ENCODE measurements at places on chromosomes 6 and 20. TPM values are rescaled to one million over a fixed set of nuclear protein-coding genes. Genes with fewer than 3 reads are reported as not detected.

Gene IL17F
- total RNA-seq: not detected

Gene NR2E1
- total RNA-seq: not detected

Gene SLC22A16
- 0.15 TPM for total RNA-seq

Gene LINC00237
- not detected for total RNA-seq

Gene SMPDL3A
- 18.0 TPM for total RNA-seq

Gene LCA5
- total RNA-seq: 4.8 TPM

Gene KHDC1
- total RNA-seq: 8.1 TPM

Gene AVP
- total RNA-seq: not detected

Gene MCCD1
- total RNA-seq: not detected

Gene SLC26A8
- 0.87 TPM for total RNA-seq

Gene FAM217A
- total RNA-seq: not detected
